ENCODE measurements at places on chromosomes 5 and 9.

DNA sequence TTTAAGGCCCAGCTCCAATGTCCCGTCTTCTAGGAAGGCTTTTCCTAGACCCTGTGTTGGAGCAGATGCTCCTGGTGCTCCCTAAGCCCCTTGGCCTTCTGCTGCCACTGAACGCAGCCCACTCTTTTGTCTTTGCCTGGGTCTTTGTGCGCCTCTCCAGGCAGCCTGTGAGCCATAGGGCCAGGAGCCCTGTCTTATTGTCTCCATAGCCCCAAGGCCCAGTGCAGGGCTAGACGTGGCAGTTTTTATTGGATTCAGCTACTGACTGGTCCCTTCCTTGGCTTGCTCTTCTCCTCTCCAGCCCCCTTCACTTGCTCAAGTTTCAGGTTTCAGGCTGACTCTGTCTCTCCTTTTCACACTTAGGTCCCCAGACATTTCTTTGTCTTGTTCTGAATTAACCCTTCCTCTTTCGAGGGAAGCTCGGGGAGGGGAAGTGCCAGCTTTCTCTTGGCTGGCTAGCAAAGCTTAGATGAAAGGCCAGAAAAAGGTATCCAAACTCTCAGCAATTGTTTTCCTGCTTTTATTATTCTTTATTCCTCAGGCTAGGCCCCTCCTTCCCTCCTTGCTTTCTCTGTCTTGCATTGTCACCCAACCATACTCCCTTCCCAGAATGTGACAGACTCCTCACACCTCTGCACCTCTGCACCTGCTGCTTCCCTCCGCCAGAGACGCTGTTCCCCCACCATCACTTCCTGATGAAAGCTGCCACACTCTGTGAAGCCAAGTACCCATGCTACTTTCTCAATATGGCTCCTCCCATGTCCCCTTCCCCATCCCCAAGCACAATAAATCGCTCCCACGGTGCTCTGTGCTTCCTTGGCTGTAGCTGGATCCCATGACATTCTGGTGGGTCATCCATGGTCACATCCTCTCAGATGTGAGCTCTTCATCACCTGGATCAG is 101.6 kb upstream of the CPEB4 start:
- DNase-seq: no peak

GRCh38 chr9:129487658-129488483 is 133.0 kb downstream of the C9orf50 start:
- DNase-seq: peak; percentile 56

DNA sequence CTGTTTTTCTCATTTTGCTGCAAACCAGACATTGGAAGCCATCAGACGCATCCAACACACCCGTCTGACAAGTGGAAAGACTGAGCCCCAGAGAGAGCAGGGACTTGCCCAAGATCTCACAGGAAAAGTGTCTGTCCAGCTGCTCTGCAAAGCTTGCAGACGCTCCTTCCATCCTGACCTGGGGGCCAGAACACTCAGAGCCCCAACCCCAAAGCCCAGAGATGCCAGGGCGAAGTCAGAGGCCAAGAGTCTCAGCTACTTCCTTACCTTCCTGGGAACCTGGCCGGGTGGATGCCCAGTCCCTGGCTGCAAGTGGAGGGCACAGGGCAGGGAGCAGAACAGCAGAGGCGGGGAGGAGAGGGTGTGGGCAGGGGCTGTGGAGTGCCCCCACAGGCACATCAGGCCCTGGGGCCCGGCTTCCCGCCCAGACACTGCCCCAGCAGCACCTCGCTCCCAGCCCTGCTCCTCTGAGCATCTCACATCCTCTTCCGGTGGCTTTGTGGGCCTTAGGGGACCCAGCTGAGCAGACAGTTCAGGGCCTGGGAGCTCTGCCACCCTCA is 9.7 kb upstream of the RALGDS start:
- peak; percentile 61 for DNase-seq

DNA sequence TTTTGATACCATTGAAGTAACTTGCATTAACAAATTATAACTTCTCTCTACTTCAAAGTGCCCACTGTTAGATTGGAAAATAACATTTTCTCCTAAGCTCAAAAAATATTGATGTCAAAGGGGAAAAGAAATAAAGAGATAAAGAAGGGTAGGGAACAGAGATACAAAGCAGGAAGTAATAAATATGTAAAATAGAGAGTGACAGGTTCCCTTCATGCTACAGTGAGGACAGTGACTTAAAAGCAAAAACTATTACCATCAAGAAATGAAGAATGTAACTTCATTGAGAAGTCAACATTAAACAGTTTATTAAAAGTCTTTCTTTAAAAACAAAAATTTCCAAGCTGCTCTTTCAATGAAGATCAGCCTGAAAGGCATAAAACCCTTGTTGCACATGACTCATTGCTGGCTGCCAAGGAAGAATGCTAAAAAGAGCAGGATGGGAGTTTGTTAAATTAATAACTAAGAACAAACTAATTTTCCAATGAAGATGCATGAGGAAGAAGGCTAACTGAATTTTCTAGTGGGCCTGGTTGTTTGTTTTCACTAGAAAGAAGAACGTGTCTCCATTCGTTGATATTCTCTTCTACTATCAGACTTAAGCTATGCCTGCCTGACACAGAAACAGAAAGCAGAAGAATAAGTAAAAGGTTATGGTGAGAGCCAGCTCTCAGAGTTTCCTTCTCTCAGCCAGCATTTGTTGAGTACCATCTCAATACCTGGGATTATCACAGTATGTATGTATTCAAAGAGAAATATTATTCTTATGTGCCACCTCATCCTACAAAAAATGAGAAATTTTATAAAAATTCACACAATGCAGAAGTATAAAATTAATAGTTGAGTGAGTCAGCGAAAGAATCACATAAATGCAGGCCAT is 197.8 kb upstream of the NREP start:
- DNase-seq: no peak

DNA sequence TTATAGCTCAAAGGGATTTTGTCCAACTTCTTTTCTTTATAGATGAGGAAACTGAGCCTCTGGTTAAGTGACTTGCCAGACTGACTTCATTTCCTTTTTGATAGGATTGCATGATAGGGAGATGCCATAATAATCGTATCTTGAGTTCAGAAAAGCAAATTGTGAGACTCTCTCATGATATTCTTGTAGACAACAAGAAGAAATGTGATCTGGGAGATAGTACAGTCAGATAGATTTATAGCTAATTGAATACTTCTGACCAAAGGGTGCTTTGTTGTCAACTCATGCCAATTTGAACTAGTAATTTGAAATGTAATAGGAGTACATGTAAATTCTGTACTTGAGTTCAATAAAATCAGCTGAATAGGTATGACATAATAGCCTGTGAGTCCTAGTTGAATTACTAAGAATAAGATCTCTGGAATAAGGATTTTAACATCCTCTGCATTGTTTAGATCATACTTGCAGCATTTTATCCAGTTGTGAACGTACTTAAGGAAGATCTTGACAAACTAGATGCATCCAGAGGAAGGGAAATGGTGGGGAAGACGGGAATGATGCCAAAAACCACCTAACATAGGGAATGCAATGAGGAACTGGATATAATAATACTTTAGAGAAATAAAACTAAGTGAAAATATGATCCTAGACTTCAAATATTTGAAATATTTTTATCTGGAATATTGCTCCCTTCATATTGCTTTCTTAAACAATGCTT is 25.5 kb downstream of the CWC27 start:
- DNase-seq: no peak

- DNase-seq: no peak
Measured at GRCh38 chr5:61333954-61334867, 2.2 kb downstream of the ZSWIM6 start.

DNA sequence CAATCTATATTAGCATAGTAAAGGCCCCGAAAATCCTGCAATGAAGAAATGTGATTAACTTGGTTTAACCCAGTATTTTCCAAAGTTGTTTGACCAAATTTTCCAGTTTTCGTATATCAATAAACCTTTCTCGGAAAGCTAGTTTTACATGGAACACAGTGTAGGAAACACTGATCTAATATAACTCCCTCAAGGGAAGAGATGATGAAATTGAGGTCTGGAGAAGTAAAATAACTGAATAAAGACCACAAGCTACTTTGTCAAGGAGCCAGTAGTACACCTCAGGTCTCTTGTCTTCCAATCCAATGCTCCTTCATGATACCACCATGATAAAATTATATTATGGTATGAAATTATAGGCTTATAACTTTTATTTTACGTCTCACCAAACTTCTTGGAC is 118.1 kb upstream of the TARS1 start:
- DNase-seq: no peak

GRCh38 chr5:9337928-9338595 is 207.8 kb downstream of the SEMA5A start:
- DNase-seq: no peak

GRCh38 chr5:16957304-16958196 is 21.5 kb upstream of the MYO10 start:
- no peak for DNase-seq

DNA sequence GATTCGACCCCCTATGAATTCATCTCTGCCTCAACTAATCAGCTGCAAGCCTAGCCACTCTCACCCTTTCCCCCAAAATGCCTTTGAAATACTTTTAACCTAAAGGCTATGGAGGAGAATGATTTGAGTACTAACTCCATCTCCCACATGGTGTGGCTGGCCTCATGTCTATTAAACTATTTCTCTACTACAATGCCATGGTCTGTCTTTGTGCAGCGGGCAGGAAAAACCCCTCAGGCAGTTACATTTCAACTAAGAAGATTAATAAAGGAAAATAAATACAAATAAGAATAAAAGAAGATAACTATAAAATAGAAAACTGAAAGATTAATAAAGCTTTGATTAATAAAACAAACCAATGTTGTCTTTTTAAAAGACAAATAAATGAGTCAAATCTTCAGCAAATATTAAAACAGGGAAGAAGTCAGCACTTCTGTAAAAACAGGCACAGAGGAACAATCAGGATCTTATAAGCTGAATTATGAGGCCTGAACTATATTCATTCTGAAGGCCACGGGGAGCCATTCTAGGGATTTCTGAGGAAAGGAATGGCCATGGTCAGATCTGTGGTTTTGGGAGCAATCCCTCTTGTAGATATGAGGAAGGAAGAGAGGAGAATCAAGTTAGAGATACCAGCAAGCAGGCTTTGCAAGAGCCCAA is 116.1 kb upstream of the SLC12A2 start:
- DNase-seq: no peak

DNA sequence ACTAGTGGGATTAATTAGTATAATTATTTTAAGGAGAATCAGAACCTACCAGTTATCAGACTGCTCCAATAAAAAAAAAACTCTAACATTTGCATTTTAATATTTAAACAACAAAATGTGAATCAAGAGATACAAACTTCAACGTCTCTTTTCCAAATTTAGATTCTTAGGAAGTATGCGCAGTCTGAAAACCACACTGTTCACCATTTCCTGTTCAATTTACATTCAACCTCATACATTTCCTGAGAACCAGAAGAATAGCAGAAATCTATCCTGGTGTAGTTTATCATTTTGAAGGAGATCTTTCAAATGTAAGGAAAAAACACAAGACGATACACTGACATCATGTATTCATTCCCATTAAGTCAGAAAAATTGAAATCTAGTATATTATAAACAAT is 869.2 kb downstream of the EFNA5 start:
- DNase-seq: no peak

- DNase-seq: no peak
Measured at GRCh38 chr9:2958219-2958618, 114.3 kb upstream of the PUM3 start.

DNA sequence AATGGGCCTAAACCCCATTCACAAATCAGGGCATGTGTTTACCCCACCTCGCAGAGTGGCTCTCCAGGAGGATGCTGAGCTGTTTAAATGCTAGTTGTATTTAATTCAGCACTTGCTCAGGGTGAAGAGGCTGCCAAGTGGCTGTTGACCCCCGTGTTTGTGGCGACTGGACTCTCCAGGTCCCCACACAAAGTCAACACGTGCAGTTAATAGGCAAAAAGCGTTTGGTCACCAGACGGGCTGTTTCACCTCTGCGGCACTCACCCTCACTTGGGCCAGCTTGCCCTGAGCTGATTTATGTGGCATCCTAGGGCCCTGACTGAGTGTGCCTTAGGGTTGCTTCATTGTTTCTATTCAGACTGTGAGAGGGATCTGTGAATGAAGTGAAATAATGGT is 152.3 kb downstream of the GAS1 start:
- no peak for DNase-seq

- no peak for DNase-seq
Measured at GRCh38 chr5:139740992-139741672, 54.5 kb upstream of the PSD2 start.

DNA sequence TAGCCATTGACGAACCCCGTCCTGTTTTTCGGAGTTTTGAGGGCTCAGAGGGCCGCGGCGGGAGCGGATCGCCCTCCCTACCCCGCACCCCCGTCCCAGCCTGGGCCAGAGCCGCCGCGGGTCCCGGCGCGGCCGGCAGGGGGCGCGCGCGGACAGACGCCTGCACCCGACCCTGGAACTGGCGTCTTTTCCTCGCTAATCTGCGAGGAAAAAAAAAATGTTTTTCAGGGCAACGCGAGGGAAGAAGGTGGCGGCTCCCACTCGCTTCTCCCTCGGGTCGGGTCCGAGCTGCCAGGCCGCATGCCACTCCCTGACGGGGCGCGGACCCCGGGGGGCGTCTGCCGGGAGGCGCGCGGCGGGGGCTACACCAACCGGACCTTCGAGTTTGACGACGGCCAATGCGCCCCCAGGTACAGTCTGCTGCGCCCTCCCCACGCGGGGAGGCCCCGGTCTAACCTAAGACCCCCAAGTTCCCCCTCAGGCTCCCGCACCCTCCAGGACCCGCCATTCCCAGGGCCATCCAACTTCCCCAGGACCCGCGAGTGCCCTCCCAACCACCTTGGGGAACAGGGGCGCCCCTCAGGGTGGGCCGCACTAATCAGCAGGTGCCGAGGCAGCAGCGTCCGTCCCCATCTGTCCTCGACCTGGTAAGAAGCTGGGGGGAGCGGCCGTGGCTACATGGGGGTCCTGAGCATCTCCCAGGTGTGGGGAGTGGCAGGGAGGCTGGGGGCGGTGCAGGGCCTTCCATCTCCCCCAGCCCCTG is at the start of gene KCNT1:
KCNT1 (plus strand) TSS at position 227 of the 763 bp plus-strand sequence; CDS start at position 301, 74 bp downstream.
- peak; percentile 61 for DNase-seq

- peak; percentile 72 for DNase-seq
Measured at GRCh38 chr9:121598167-121598964, 53.1 kb upstream of the DAB2IP start.

- DNase-seq: no peak
Measured at GRCh38 chr9:9764821-9765220, 848.0 kb downstream of the PTPRD start.

GRCh38 chr9:76743931-76744330 is 20.3 kb upstream of the PCA3 start:
- no peak for DNase-seq

Measured in mucosa of descending colon (tissue), 3 donors.